ENCODE measurements at places on chromosomes 4 and X.

DNA sequence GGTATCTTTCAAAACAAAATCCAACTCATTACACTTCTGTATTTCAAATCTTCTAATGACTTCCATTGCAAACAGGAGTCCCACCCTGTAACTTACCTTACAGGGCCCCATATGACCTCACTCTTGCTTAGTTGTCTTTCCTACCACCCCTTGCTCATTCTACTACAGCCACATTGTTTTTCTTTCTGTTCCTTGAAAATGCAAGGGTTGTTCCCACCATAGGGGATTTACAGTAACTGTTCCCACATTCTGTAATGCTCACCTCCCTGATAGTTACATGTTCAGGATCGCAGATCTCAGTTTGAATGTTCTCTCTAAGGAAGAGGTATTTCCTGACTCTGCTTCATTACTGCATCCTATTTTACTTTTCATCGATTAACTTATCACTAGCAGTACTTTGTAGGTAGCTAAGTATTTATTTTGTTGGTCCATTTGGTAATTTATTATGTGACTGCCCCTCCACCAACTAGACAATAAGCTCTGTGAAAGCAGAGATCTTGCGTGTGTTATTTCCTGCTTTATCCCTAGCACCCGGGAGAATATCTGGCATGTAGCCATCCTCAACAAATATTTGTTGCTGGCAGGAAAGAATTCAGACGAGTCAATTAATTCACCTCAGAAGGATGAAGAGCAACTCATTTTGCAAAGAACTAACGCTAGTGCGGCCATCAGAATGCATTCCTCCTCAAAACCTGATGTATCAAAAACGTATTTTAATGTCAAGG lies 21.4 kb downstream of the MAOB start:
- peak; percentile 58 for DNase-seq

DNA sequence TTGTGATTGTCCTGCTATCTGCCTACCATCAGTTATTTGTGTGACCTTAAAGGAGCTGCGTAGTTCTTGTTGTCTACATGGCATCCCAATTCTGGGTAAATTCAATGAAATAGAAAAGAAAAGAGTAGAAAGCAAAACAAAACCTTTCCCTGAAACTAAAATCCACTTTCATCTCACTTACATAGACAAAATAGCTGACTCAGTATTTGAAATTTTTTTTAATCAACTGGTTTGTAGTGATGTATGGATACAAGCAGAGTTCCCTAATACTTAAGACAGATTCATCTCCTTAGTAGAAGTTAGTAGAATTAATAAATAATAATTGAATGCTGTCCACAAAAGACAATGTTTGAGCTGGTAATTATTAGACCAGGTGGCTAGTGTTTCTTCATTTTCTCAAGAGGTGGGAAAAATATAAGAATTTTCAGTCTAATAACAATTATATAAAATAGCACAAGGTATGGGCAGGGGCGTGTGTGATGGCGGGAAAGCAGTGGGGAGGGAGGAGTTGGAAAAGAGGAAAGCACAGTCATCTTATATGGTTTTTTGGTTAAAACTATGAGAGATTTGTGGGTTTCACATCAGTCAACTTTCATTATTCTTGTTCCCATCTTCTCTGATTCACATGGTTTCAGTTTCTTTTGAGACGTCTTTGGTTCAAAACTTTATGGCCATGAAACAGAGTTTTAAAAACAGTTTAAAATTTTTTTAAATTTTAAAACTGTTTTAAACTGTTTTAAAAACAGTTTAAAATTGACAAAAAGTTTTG lies 275.2 kb downstream of the SPRY1 start:
- no peak for DNase-seq

DNA sequence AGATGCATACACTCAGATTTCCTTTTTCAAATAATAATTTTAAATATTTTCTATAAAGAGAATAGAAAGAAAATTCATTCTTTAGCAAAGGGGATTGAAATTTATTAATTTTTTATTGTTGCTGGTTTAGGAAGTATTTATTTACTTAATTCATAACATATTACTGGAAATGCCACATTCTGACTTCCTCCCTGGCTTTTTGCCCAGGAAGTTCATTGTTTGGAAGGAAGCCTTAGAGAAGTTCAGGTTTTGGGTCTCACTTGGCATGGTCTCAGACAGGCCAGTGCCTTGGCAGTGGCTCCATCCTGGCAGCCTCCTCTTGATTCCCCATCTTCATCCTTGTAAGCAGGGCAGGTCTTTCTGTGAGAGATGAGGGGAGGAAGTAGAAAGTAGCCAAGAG lies 50.5 kb downstream of the IL15 start:
- DNase-seq: peak; percentile 15

DNA sequence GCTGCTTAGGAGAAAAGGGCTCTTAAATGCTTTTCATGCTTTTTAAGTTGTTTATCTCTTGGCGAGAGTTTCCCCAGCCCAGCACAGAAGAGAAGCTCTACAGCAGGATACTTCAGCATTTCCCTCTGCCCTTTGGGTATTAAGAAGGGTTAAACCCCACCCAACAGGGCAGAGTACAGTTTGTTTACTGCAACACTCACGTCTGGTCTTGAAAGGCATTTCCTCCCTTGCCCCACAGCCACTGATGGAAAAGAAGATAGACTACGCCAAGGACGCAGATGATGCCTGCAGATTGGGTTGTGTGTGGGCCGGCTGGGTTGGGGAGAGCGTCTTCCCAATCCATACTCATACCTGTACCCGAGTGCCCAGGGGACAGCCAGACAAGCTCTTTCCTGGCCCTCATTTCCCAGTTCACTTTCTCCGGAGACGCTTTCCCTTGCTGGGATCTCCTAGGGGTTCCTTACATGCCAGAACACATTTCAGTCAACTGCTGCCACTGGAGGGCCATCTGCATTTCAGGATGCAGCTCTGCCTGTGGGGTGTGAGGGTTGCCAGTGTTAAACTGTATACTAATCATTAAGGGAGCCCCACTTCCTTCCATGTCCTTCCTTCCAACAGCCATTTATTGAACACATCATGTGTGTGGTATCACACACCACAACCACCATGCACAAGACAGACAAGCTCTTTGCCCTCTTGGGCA lies 96.5 kb upstream of the DHX15 start:
- DNase-seq: no peak

DNA sequence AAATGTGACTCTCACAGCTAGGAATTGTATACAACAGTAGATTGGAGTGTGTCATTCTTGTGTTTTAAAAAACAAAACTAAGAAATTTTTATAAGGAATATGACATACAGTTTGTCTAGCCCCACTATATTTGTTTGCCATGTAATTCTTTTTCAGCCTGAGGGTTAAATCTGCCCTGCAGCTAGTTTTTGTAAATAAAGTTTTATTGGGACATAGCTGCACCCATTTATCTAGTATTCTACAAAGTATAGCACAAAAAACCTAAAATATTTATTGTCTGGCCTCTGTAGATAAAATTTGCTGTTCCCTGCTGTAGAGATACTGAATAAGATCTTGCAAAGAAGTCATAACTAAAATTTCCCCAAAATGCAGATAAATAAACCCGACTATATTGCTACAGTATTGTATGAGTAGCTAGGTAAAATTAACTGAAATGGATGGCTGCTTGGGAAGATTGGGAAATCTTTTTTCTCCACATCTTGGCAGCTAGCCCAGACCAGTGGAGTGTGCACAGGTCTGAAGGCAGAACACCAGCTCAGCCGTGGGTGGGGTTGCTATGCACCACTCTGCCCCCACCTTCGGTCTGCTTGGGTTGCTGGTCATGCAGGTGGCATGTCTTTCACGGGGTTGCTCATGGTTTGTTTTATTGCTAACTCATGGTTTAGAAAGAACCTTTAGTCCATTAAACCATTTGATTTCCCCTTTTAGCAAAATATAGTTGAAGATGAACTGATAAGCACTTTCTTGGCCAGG lies 127.9 kb downstream of the KLHL8 start:
- DNase-seq: peak; percentile 31

- no peak for DNase-seq
Observed at GRCh38 chrX:26762253-26762652, 546.3 kb downstream of the MAGEB5 start.

- no peak for DNase-seq
Observed at GRCh38 chr4:106136777-106137331, 179.2 kb downstream of the TBCK start.
